Left kidney (tissue), 8 donors: ENCODE measurements at places on chromosomes 6 and 20. TPM values are rescaled to one million over a fixed set of nuclear protein-coding genes. Genes with fewer than 3 reads are reported as not detected.

The HUS1B gene
- not detected for polyA plus RNA-seq

The NUS1 gene
- polyA plus RNA-seq: 59.1 TPM

The FYN gene
- polyA plus RNA-seq: 169 TPM

The CASS4 gene
- 3.6 TPM for polyA plus RNA-seq

The RNF182 gene
- polyA plus RNA-seq: 2.8 TPM

The TFB1M gene
- polyA plus RNA-seq: 25.6 TPM

The C6orf52 gene
- polyA plus RNA-seq: 3.7 TPM

The SLC17A3 gene
- 1.3 TPM for polyA plus RNA-seq

The OTOR gene
- polyA plus RNA-seq: not detected

The MUC21 gene
- polyA plus RNA-seq: not detected
